Psoas muscle (tissue), 8 donors: ENCODE measurements at places on chromosomes 16 and 17. TPM values are rescaled to one million over a fixed set of nuclear protein-coding genes. Genes with fewer than 3 reads are reported as not detected.

DNA sequence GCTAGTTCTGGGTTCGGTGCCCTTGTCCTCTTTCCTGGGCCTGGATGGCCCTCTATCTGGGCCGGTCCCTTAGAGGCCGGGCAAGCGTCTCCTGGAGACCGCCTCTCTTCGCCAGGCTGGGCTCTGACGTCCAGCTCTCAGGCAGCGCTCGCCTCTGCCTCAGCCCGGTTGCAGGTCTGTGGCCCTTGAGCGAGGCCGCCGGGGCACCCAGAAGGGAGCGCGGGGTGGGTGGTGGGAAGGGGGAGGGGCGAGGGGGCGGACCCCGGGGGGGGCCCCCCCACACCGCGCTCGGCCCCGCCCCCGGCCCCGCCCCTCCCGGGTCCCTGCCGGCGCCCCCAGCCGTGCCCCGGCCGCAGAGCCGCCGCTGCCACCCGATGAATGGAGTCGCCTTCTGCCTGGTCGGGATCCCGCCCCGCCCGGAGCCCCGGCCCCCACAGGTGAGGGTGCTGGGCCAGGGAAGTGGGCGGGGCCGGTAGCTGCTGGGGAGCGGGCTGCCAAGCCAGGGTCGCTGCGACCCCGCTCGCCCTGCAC, at the start of gene ARHGAP23:
TSS of gene ARHGAP23 (plus strand) at position 353 of the 531 bp plus-strand sequence. CDS start at position 375, 22 bp downstream.
- peak; percentile 71 for DNase-seq

The TMEM204 gene
- 7.5 TPM for total RNA-seq

The HBA1 gene
- 22.5 TPM for total RNA-seq

The KRT24 gene
- not detected for total RNA-seq

- DNase-seq: peak; percentile 57
Measured at GRCh38 chr17:80264205-80265075, 3.8 kb downstream of the RNF213 start.

GRCh38 chr17:77827039-77827438, 131.5 kb upstream of the TNRC6C start:
- DNase-seq: peak; percentile 21

- DNase-seq: no peak
Measured at GRCh38 chr16:65770752-65771151, 595.7 kb upstream of the CDH5 start.

The C16orf95 gene
- total RNA-seq: 8.1 TPM

DNA sequence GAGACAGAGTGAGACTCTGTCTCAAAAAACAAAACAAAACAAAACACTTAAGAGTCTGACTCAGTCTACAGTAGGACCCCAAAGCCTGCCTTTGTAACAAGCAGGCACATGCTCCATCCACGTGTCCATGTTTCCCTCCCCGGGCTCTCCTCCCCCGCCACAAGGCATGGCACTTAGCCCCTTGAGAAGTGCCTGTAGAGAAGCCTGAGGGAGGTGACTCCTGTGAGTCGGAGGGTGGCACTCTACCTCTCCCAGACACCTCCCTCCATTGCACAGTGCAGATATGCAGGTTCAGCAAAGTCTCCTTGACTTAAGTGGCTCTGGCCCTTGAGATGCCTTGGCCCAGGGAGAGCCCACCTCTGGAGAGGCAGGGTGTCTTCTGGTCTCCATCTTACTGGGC, 6.8 kb downstream of the FHOD1 start:
- DNase-seq: no peak

DNA sequence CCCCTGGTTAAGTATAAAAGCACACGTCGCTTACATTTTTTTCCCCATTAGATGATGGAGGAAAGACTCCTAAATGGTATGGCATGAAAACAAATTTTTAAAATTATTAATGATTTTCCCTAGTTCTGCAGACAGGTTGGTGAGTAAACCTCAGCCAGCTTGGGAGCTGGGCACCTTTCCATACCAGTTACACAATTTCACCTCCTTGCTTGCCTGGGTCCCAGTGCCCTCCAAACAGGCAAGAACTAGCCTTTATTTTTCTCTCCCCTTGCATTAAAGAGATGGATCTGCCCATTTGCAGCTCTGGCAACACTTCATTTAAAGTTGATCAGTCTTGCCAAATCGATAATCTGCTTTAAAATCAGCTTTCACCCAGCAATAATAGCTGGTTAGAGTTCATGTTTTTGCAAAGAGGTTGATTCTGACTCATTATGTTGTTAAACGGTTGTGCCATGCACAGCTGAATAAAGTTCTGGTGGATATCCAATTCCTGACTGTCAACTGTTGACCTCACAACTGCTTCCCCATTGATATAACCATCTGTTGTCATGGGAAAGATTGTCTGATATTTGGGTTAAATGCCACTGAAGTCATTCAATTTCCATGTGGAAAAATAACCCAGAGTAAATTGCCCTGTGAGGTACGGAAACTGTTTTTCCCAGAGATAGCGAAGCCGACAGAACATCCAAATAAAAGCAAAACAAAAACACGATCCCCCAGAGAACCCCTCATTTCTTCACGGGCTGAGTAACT, 1.3 kb downstream of the C17orf58 start:
- no peak for DNase-seq

- DNase-seq: no peak
Measured at GRCh38 chr17:50798424-50799288, 31.3 kb upstream of the ANKRD40CL start.

The NFE2L1 gene
- 1,224 TPM for total RNA-seq

GRCh38 chr17:61149862-61150362, 249.7 kb upstream of the TBX2 start:
- no peak for DNase-seq

The RNU2-1 gene
- total RNA-seq: 2,621 TPM

- DNase-seq: no peak
Measured at GRCh38 chr16:15521390-15521757, 87.0 kb downstream of the BMERB1 start.

The TBC1D3G gene
- not detected for total RNA-seq

- no peak for DNase-seq
Measured at GRCh38 chr17:60676758-60677307, 818 bp upstream of the BCAS3 start.

- peak; percentile 72 for DNase-seq
Measured at GRCh38 chr16:82660075-82660645, 33.4 kb downstream of the CDH13 start.

DNA sequence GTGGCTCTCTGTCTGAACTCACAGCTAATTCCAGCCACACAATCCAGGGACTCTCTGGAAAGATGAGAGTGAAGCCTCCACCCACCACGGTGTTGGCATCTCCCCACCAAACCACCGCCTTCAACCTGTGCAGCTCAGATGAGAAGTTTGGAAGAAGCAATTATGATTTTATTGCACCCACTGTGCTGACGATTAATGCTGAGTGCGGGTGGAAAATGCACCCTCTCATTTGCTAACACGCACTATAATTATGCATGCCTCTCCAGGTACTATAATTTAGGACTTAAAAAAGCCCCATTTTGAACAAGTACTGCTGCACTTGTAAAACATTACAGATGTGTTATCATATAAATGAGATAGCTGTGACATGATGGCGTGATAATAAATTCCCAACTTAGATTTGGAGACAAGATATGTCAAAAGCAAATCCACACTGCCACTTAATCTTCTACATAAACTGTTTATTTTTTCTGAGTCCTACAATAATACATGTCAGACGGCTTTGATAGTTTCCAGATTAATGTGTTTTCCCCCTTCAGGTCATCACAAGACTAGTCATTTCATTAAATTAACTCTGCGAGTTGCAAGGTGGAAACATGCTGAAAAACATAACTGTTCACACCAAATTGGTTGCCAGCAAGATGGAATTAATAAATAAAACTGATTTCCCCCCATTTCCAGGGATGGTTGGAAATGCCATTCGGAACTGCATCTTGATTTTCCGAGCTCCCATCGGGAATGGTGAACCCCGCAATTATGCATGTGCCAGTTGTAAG, 466.5 kb upstream of the MAF start:
- no peak for DNase-seq

DNA sequence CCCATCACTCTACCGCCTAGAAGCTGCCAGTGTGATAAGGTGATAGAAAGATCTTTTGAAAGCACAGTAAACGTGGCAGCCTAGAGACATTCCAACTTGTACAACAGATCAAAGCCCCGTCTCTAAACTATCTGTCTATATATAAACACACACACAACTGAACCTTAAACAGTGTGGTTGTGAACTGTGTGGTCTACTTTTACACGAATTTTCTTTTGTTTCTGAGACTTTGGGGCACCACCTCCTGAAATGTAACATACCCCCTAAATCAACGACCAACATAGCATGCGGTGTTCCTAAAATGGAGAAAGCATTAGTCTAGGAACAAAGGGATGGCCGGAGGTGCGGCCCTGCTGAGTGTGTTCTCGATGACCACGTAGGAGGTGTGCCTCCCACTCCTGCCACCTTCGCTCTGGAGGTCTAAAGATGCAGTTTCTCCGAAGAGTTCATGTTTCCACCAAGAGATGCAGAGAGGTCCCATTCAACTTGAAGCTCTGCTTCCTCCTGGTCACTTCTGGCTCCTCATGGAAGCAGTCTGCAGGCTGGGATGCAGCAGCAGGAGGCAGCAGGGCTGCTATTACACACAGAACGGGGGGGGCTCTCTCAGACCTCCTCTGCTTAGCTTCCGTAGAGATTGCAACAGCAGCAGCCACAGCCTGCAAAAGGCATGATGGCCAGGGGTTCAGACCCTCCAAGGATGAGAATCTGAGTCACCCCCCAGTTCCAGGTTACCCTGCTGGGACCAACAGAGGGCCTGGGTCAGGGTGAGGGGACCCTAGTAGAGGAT, 22.6 kb upstream of the USP10 start:
- DNase-seq: no peak

DNA sequence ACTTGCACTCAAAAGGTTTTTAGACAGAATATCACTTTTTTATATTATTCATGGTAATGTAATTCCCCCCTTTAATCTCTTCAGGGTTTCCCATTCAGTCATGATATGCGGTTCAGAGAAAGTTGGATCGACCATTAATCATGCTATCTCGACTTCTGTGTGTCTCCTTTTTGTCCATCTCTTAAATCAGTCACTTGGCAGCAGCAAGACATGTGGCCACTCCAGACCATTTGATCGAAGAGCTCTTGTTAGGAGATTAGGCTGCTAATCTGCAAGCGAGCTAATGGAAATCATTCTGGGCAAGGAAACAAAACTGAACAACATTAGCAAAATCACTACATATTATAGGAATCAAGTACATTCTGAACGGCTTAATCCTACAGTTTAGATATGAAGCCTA, 449.9 kb downstream of the WWOX start:
- DNase-seq: no peak

- DNase-seq: no peak
Measured at GRCh38 chr17:68455901-68456338, 1.4 kb downstream of the WIPI1 start.

- no peak for DNase-seq
Measured at GRCh38 chr17:27664606-27664965, 33.6 kb downstream of the LGALS9 start.

DNA sequence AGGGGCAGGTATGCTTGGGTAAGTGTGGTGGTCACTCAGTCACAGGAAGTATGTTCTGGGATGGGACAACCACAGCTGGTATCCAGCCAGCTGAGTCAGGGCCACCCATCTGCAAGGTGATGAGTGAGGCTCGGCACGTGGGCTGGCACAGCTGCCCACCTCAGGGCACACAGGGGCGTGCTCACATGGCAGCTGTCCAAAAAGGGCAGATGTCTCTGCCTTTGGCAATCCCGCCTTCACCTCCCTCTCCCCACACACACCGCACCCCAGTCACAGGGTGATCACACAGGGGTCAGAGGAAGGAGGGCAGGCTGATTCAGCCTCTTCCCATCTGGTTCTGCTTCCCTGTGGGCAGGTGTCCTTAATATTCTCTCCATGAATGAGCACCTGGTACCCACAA, 85.9 kb upstream of the TOB1 start:
- DNase-seq: peak; percentile 94

- DNase-seq: no peak
Measured at GRCh38 chr17:1108478-1108764, 71.4 kb downstream of the ABR start.

DNA sequence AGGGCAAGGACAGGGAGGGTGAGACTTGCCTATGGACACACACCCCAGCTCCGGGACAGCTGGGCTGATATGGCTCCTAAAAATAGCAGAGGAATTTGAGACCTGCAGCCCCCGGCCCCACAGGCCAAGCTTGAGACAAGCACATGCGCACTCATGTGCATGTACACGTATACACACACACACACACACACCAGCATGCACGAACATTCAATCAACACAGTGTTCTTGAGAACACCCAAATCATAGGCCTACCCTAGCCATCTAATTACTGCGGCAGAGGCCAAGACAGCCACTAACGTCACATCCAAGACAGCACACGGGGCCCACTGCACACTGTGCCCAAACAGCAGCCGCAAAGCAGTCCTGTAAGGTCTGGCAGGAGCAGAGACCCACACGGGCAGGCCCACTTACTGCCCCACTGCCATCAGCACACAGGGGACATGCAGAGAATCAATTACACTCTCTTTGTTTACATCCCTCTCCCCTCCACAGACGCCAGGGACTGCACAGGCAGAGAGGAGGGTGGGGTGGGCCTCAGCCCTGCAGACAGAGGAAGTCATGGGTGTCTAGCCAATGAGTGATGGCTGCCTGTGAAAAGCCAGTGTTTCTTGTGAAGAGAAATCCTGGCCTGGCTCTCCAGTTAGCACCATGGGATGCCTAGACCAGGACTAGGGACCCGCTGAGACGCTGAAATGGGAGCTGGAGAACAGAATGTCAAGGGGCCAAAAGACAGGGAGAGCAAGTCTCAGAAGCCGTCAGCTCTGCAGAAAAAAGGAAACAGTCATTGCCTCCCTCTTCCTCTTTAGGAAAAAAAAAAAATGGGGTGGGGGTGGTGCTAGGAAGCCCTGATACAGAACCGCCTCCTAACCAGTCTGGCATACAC, 39.3 kb downstream of the MYO18A start:
- no peak for DNase-seq

DNA sequence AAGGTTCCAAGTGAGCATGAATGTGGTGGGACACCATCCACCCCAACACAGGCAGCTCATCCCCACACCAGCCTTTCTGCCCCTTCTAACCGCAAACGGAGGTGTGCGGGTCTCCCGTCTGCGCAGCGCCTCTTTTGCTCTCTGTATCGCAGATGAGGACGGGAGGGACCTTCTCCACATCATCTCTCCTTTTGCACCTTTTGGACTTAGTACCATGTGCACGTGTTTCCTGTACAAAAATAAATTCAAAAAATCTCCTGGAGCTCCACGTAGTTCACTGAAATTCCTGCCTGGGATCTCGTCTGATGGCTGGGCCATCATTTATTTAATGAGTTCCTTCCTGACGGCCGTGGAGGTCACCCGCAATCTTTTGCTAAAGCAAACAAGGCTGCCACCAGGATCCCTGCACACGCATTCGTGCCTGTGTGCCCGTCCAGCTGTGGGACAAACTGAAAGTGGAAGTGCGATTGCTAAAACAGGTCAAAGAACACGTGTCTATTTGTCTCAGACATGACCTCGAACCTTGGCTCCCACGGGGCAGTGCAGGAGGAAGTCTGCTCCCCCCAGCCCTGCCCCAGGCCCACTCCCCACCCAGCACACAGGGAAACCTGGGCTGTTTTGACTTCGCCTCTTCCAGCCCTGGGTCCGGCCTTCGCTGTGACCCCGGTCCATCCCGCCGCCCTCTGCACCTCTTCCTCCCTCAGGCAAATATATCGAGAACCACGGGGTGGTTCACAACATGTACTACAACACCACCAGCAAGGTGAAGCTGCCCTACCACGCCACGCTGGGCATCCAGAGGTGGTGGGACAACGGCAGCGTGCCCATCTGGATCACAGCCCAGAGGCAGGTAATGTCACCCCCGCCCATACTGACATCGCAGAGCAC, 2.3 kb downstream of the ENPP7 start:
- DNase-seq: no peak

GRCh38 chr16:71626018-71626857, at the start of gene MARVELD3:
TSS of gene MARVELD3 (plus strand) at chr16:71626184. CDS start at chr16:71626230, 46 bp downstream.
- DNase-seq: no peak

The ADAD2 gene
- not detected for total RNA-seq

The CDH11 gene
- 3.2 TPM for total RNA-seq

- no peak for DNase-seq
Measured at GRCh38 chr17:68296217-68297191, 5.2 kb downstream of the ARSG start.

The CMTM2 gene
- not detected for total RNA-seq
